Pancreas (tissue), 10 donors: ENCODE measurements at places on chromosomes 6 and 20.

DNA sequence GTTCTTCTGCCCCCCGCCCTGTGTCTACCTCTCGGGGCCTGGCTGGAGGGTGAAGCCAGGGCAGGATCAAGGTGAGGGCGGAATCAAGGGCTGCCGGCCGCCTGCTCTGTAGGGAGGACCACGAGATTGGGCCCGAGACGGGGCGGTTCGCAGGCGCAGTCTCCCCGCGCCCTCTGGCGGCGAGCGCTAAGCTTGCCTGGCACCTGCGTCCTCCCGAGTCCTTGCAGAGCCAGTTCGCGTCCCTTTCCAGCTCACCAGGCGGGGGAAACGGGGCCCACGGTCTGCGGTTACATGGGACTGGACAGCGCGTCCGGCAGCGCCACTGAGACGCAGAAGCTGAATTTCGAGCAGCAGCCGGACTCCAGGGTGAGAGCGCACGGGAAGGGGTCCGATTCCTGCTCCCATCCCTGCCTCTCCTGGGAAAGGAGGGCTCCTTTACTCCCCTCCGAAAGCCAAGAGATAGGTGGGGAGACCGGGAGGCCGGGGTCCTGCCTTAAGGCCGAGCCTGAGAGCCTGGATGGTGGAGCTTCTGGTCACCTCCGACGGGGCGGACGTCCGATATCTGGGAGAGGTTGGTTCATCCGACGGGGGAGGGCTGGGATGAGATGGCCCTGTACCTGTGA is 3.6 kb upstream of the MATN4 start:
- peak; percentile 84 for DNase-seq

GRCh38 chr6:142945049-142945445 is at the start of gene HIVEP2:
Gene HIVEP2 (minus strand): TSS chr6:142945176. CDS start chr6:142774738, 170,438 bp downstream.
- DNase-seq, result peak; percentile 93

DNA sequence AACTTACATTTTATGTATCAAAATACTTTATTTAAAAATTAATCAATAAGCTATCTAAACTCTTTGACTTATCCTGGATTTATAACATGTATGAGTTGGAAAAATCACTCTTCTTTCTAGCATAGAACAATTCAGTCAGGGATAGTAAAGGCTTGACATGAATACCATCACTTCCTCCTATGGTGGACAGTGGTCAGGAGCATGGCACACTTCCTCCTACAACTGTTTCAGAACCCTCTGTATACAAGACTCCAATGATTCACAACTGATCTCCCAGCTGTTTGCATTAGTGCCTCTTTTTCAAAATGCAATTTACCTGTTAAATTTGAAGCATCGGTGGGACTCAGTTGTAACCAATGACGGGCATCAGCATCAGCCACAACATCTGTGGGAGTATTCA is 129.7 kb downstream of the RALGAPA2 start:
- no peak for DNase-seq

DNA sequence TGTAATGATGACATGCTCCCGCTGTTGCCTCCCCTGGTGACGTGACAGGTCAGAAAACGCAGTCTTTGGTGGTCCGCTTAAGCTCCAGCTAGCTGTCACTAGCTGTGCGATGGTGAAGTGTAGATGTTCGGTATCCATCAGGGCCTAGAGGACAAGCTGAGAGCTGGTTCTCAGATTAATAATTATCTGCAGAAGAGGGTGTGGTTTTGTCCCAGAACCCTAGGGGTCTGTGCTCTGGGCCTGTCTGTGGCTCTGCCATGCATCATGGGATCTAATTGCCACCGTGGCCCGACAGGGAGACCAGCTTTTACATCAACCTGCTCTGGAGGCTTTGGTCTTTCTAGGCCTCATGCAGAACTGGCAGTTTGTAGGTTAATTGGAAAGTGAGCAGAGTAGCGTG is 34.1 kb downstream of the ERMARD start:
- no peak for DNase-seq

DNA sequence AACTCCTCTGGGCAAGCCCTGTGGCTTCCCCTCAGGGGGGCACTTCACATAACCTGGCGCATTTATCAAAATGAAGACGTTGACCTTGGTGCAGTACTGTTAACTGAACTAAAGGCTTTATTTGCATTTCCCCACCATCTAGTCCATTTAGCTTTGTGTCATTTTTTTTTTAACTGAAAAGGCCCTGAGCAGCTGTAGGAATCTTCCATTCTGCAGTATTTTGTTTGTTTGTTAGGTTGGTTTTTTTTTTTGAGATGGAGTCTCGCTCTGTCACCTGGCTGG is 10.7 kb downstream of the TMEM181 start:
- no peak for DNase-seq

GRCh38 chr6:53811082-53811481 is 16.3 kb downstream of the LRRC1 start:
- peak; percentile 68 for DNase-seq

GRCh38 chr6:16238963-16239797 is 793 bp downstream of the GMPR start:
- no peak for DNase-seq

GRCh38 chr6:125858427-125859320 is 67.9 kb downstream of the NCOA7 start:
- peak; percentile 33 for DNase-seq
